ENCODE measurements at places on chromosomes 6 and 20. TPM values are rescaled to one million over a fixed set of nuclear protein-coding genes. Genes with fewer than 3 reads are reported as not detected.

Gene RBM12
- total RNA-seq: 32.7 TPM

Gene MYL9
- total RNA-seq: 190 TPM

Gene RGS17
- 6.7 TPM for total RNA-seq

Gene FANCE
- 18.3 TPM for total RNA-seq

Gene POM121L2
- not detected for total RNA-seq

Gene MYH7B
- 83.0 TPM for total RNA-seq

Gene ZNF311
- 0.32 TPM for total RNA-seq

Gene SMIM8
- 5.2 TPM for total RNA-seq

Gene SMLR1
- not detected for total RNA-seq

Gene TSPO2
- total RNA-seq: not detected

Gene XKR7
- not detected for total RNA-seq

Gene FAM209B
- total RNA-seq: not detected

Gene FOXC1
- 3.6 TPM for total RNA-seq

Gene SLC22A3
- not detected for total RNA-seq

Gene EYA2
- not detected for total RNA-seq

Gene BACH2
- total RNA-seq: 0.13 TPM

Gene PRR18
- total RNA-seq: not detected

Gene SCUBE3
- 0.03 TPM for total RNA-seq

Gene SIM1
- total RNA-seq: 29.7 TPM

Gene C6orf58
- not detected for total RNA-seq

Gene HM13
- 79.2 TPM for total RNA-seq

Gene C6orf132
- total RNA-seq: 0.16 TPM

Gene ZSCAN23
- 2.0 TPM for total RNA-seq

Gene SEL1L2
- not detected for total RNA-seq

Gene LY6G5B
- total RNA-seq: 4.0 TPM

Gene AVP
- total RNA-seq: not detected

Gene KCNS1
- not detected for total RNA-seq
